ENCODE measurements at places on chromosomes 12 and 14. TPM values are rescaled to one million over a fixed set of nuclear protein-coding genes. Genes with fewer than 3 reads are reported as not detected.

Gene DPPA3
- total RNA-seq = not detected

Gene KLRG1
- total RNA-seq = 4.8 TPM

Gene TMEM132C
- 1.6 TPM for total RNA-seq

Gene GDF3
- total RNA-seq = 0.30 TPM

Gene KRT79
- total RNA-seq = 3.9 TPM

Gene SMIM41
- 4.3 TPM for total RNA-seq

Gene FAIM2
- total RNA-seq = 2.9 TPM

Gene MYH6
- 0.62 TPM for total RNA-seq

Gene MFAP5
- 50.2 TPM for total RNA-seq

Gene TMEM19
- total RNA-seq = 31.4 TPM

Gene ZFHX2
- 5.1 TPM for total RNA-seq

Gene SLC17A8
- not detected for total RNA-seq

Gene ASCL1
- total RNA-seq = 0.15 TPM

Gene SAMD4A
- total RNA-seq = 30.6 TPM

Gene PPFIA2
- total RNA-seq = 0.83 TPM

All from lower lobe of right lung (tissue), 2 donors.